ENCODE measurements at places on chromosomes 13 and 19. TPM values are rescaled to one million over a fixed set of nuclear protein-coding genes. Genes with fewer than 3 reads are reported as not detected.

The CD37 gene
- not detected for total RNA-seq

The RPL28 gene
- total RNA-seq = 550 TPM

The ADGRE2 gene
- total RNA-seq = 4.2 TPM

The ADGRE3 gene
- total RNA-seq = not detected

The UNC13A gene
- total RNA-seq = not detected

The AZU1 gene
- not detected for total RNA-seq

The SLC25A41 gene
- not detected for total RNA-seq

The ANGPTL8 gene
- not detected for total RNA-seq

The SLC25A15 gene
- total RNA-seq = 22.0 TPM

The ZNF180 gene
- total RNA-seq = 7.1 TPM

The PNMA8B gene
- total RNA-seq = not detected

The CATSPERD gene
- not detected for total RNA-seq

The LILRA1 gene
- total RNA-seq = not detected

The RASGRP4 gene
- total RNA-seq = not detected

DNA sequence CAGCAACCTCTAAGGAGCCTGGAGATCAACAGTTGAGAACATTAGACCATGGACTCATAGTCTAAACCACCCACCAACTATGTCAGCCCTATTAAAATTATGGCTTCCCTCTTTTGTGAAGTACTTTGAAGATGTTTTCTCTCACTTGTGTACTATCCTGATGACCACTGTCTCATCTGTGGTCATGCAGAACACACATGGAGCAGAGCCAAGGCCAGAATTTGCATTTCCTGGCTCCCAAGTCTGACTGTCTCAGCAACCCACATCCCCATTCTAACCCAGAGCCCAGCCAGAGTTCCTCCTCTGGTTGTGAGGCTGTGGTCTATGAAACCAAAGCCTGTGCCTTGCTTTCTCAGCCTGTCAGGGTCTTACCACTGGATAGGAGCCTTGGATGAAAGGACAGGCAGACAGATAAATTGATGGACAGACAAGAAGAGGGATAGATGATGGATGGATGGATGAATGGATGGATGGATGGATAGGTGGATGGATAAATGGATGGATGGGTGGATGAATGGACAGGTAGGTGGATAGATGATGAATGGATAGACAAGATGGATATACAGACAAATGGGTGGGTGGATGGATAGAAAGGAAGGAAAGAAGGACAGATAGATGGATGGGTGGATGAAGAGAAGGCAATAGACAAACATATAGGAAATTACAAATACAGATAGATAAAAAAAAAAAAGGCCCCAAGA lies 35.4 kb downstream of the ZNF557 start:
- DNase-seq = no peak

DNA sequence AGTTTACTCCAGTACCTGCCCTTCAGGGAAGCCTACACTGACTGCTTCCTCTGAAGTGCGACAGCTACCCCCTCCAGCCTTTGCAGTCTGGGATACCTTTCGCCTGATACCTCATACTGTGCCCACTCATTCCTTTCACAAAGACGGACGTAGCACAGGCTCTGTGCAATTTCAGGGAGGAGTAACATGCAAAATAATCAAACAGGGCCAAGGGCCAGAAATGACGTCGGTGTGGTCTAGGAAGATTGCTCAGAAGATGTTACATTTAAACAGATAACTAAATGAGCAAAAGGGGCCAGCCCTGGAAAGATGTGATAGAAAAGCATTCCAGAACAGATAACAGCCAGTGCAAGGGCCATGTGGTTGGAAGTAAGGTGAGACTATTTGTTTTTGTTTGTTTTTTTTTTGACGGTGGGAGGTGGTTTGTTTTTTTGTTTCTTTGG lies 6.6 kb upstream of the DDX39A start:
- no peak for DNase-seq

DNA sequence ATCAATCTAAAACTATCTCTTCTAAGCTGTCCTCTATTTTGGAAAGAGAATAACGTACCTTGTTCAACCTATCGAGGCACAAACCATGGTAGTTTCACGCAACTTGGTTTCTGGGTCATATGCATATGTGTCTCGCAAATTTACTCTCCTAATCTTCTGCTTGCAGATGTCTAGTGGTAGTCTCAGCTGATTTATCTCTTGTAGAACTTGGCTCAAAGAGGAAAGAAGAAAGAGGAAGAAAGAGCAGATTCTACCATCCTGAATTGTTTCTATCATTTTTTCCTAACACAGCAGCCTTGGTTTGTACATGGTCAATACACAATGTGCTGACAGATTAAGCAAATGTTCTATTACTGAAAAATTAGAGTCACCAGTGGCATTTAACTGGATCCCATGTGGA lies 282.3 kb downstream of the SPRY2 start:
- no peak for DNase-seq

- no peak for DNase-seq
These were observed 1186.3 kb downstream of the UQCRFS1 start for GRCh38 chr19:28026636-28027035.

- no peak for DNase-seq
These were observed 145.1 kb upstream of the ZNF536 start for GRCh38 chr19:30227012-30227621.

DNA sequence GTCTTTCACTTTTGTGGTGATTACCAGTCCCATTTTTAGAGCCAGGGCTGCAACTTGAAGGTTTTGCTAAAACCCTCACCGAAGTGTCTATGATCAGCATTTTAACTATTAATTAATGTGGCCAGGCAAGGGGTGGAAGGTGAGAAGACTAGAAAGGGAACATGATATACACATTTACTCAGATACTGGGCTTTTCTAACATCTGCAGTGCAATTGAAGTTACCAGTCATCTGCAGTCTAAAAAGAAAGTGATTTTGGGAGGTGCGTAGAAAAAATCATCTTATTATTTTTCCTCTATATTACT lies 481 bp downstream of the ALOX5AP start:
- DNase-seq = no peak

DNA sequence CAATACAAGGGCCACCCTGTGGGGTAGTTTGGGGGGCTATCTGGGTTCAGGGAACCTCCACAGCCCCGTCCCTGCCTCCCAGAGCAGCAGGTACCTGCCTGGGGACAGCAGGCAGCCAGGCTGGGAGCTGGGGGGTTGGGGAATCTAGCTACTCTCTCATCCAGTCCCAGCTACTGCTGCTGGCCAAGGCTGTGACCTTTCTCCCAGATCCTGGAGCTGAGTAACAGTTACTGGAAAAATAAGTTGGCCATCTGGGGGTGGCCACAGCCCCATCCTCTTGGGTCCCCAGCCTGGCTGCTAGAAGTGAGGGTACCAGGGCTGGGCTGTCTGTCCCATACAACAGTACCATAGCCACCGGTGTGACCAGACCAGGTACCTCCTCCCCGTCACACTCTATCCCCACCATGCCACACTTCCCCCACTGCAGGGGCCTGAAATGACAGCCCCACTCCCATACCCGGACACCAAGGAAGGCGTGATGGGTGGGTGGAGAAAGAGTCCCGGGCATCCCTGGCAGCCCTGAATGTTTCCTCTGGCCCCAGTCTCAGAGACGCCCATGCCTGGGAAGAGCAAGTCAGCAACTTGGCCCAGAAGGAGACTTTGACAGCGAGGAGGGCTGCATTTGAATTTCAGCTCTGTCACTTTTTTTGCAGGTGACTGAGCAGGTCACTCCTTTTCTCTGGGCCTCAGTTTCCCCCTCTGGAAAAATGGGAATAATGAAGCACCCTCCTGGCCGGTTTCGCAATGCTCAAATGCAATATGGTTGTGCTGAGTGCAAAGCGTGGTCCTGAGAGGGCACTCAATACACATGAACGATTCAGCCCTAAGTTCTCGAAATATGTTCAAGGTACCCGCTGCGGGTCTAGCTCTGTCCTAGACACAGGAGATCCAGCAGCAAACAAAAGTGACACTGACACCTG lies 30.7 kb upstream of the NFIC start:
- DNase-seq = peak; percentile 20

GRCh38 chr19:28972058-28972852 lies 240.7 kb downstream of the UQCRFS1 start:
- no peak for DNase-seq

DNA sequence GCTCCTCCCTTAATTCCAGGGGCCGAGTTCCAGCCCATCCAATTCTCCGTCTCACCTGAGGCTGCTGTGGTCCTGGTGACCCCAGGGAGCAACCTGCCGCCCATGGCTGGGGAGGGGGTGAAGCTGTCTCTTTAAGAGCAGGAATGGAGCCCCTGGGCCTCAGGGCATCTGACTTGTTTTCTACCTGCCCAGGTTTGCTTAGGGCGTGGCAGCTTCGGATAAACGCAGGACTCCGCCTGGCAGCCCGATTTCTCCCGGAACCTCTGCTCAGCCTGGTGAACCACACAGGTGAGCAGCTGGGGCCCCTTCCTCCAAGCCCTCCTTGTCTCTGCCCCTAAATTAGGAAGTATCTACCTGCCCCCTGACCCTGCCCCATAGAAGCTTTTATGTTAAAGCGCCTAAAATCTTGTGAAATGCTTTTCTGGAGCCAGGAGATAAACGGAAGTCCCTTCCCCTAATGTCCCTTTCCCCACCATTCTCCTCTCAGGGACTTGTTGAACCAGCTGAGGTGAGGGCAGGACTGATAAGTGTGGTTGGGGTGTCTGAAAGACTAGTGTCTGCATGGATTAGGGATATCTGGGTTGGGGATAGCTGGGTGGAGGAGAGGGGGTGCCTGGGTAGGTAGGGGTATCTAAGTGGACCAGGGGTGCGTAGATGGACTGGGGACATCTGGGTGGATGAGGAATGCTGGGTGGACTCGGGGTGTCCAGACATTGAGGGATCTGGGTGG lies 614 bp downstream of the FXYD3 start:
- peak; percentile 76 for DNase-seq

- no peak for DNase-seq
These were observed 135.4 kb downstream of the TNFRSF19 start for GRCh38 chr13:23705583-23705982.

- DNase-seq = no peak
These were observed 15.6 kb upstream of the WASF3 start for GRCh38 chr13:26541678-26542568.

DNA sequence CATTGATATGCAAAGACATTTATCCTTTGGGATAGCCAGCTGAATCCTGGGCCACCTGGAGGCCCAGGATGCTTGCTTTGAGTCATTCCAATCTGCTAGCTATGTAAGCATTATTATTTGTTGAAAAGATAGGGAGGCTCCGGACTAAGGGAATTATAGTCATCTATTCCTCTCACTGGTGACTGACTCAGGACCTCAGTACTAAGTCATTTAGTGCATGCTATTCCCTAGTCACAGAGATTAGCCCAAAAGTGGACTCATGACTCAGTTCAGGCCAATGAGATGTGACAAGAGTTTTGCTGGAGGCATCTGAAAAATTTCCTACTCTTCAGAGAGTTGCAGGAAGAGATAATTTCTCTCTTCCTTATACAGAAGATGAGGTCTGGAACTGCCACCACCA lies 67.9 kb upstream of the ITM2B start:
- DNase-seq = peak; percentile 30

- no peak for DNase-seq
These were observed 33.5 kb upstream of the FEM1A start for GRCh38 chr19:4758082-4758481.

GRCh38 chr19:27741236-27741635 lies 1471.7 kb downstream of the UQCRFS1 start:
- no peak for DNase-seq

- peak; percentile 68 for DNase-seq
These were observed 5.6 kb upstream of the KEAP1 start for GRCh38 chr19:10508707-10509106.

DNA sequence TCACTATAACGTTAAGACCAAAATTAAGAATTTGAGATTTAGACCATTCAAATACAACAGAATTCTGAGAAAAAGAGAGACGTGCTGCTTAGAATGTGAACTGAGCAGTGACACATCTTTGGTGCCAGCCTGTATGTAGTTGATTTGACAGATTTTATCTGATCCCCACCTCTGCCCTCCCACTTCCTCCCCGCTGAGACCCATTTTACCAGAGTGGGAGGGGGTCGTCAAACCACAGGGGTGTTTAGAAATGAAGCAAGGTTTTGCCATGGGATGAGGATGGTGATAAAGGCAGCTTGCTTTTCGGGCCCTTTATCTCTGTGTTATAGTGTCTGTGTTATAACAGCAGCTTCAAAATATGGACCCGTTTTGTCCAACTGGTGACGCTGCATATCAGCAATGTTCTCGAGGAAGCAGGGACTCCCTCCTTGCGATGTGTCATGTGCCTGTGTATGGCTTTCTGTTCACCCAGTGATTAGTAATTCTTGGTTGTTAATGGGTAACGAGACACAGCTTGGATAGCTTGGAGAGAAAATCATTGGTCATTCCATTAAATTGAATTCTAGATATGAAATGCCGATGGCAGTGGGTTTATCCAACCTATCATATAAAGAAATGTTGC lies 125.0 kb downstream of the HS6ST3 start:
- DNase-seq = no peak

DNA sequence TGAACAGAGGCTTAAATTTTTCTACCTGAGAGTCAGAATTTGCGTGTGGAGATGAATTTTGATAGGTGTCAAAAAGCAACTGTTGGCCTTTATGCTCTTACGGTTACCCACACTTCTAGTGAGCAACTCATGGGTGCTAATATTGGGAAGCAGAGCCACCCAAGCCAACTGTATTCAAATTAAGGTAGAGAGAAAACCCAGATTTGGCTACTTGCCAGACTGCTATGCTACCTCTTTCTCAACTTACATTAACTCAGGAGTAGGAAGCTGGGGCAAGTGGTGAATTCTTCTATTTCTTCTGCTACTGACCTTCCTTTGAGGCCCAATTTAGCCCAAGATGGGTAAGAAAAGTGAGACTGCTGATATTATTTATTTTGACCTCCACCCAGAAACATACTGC lies 83.9 kb downstream of the OLFM4 start:
- no peak for DNase-seq

DNA sequence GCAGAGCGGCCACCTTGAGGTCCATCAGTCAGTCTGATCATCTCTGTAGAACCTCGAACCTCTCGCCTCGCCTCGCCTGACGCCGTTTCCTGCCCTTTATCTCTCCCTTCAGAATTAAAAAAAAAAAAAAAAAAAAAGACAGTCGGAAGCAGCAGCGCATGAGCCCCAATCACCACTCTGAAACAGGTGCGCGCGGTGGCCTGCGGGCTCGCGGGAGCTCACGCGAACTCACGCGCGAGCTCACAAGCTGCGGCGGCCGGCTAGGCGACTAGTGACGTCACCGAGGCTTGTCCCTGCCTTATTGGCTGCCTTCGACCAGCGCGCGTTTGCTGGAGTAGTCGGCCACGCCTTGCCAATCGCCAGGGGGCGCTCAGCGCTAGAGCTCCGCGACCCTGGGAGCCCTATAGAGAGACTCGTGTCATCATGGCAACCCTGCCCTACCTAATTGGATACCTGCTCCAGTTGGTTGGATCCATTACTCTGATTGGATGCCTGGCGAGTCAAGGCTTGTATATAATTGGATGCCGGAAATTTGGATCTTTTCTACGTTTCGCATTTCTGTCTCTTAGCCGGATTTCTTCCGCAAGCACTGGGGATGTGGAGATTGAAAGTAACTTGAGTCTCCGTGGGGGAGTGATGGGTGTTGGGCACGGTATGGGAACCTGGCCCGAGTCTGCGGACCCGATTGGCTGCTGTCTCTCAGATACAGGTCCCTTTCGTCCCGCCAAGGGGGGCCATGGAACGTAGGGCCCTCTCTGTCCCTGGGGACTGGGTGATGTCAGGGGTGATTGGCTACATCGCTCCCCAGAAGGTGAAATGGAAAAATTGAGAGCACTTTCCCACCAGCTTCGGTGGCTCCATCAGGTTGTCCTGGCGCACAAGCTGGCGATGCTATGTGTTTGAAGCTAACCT lies 31.6 kb downstream of the SYT3 start:
- peak; percentile 34 for DNase-seq

Data from PC-3 (cell line).